ENCODE measurements at places on chromosomes 3 and 15.
A peak's percentile ranks its signal among the peaks of the same experiment; 100 is the strongest.

DNA sequence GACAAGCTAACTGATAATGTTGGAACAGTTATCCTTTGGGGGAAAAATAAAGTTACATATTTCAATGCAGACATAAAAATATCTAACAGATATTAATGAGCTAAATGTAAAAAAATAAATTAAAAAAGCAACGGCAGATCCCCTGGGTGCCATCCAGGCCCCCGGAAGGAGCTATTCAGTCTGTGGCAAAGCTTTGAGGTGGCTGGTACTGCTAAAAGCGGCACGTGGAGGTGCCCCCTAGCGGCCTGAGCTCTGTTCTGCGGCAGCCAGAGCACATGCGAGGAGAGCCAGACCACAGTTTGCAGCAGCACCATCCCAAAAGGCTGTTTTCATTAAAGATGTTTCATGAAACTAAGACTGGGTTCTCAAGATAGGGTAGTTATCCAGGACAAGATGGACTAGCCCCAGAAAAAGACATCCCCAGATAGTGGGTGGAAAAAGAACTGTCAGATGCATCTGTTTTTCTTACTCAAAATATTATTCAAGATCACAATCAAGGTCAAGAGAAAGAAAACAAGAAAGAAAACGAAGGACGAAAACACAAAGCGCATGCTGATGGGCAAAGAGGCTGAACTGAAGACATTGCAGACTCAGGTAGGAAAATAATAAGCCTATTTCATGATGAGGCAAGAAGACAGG, 18.7 kb downstream of the AP3S2 start:
- DNase-seq, result peak; percentile 56

DNA sequence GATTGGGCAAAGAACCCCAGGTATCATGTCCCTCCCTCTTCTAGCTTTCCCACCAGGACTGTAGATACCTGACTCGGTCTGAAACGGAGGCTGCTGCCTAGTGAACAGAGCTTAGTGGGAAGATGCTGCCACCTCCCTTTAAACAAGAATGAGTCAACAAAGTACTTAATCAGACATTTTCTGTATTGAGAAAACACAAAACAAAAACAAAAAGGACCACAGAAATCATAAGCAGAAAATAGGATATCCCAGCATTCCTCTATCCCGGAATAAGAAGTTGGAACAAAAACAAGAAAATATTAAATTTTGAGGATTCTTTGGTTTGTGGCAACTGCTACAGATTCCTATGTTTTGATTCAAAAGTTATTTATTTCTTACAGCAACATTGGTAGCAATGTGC, 51.7 kb upstream of the COL8A1 start:
- DNase-seq, result no peak

DNA sequence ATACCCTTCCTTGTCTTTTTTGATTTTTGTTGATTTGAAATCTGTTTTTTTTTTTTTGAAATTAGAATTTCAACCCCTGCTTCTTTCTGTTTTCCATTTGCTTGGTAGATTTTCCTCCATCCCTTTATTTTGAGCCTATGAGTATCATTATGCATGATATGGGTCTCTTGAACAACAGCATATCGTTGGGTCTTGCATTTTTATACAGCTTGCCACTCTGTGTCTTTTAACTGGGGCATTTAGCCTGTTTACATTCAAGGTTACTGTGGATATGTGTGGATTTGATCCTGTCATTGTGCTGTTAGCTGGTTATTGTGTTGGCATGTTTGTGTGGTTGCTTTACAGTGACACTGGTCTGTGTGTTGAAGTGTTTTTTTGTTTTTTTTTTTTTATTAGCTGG, 99.7 kb upstream of the P3H2 start:
- no peak for DNase-seq

DNA sequence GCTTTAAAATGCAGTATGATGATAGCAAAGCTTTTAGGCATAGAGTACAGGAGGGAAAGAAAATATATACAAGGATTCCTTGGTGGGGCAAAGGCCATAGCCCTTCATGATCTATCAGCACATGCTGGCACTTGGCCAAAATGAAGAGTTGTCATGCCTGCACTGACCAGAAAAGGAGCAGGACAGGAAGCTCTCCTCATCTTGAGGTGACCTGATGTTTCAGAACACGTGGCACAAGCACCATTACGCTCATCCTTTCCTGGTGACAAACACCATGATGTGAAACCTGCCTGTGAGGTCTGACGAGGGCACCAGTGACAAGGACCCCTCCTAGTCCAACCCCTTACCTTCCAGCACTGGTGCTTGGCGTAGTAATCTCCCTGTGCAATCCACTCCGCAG, 77.9 kb upstream of the DCLK3 start:
- DNase-seq, result no peak

- DNase-seq, result no peak
Observed at GRCh38 chr15:69149163-69149562, 11.3 kb upstream of the GLCE start.

GRCh38 chr15:47887241-47887800, 170.0 kb downstream of the SEMA6D start:
- DNase-seq, result no peak

- DNase-seq, result peak; percentile 56
Observed at GRCh38 chr15:96585484-96586386, 255.2 kb downstream of the NR2F2 start.

DNA sequence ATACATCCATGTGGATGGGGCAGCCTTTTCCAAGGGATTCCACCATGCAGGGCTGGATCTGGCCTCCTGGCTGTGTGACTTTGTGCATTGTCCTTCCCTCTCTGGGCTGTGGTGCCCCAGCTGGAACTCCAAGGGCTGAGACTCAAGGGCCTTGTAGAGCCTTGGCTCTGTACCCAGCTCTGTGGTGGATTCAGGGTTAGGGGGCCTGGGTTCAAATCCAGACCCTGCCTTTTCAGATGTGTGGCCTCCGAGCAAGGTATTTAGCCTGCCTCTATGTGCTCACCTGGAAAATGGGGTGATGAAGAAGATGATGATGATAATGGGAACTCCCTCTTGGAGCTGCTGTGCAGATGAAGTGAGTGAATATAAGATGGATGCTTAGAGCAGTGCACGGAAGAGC, 161.9 kb downstream of the WNT7A start:
- no peak for DNase-seq

DNA sequence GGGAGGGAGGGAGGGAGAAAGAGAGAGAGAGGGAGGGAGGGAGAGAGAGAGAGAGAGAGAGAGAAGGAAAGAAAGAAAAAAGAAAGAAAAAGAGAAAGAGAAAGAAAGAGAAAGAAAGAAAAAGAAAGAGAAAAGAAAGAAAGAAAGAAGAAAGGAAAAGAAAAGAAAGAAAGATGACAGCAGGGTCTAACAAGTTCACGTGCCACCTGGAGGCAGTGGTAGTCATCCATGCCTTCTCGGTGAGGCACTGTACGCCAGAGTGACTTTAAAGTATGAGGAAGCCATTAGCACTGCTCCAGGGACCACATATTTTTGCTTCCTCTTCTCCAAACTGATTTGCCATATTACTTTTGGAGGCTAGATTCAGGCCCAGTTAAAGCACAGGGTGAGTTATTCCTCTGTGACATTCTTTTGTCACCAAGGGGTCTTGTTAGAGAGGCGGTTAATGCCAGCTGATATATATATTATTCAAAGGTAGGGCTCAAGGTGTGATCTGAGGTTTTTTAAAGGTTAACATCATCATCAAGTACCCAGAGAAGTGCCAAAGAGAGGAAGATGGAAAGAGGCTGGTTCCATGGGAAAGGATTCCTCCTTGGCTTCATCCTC, at the start of gene HTR3D:
Gene HTR3D, plus strand, starts transcription at position 556 of the 606 bp plus-strand sequence. Its CDS starts 0 bp downstream, at position 556.
- DNase-seq, result no peak

DNA sequence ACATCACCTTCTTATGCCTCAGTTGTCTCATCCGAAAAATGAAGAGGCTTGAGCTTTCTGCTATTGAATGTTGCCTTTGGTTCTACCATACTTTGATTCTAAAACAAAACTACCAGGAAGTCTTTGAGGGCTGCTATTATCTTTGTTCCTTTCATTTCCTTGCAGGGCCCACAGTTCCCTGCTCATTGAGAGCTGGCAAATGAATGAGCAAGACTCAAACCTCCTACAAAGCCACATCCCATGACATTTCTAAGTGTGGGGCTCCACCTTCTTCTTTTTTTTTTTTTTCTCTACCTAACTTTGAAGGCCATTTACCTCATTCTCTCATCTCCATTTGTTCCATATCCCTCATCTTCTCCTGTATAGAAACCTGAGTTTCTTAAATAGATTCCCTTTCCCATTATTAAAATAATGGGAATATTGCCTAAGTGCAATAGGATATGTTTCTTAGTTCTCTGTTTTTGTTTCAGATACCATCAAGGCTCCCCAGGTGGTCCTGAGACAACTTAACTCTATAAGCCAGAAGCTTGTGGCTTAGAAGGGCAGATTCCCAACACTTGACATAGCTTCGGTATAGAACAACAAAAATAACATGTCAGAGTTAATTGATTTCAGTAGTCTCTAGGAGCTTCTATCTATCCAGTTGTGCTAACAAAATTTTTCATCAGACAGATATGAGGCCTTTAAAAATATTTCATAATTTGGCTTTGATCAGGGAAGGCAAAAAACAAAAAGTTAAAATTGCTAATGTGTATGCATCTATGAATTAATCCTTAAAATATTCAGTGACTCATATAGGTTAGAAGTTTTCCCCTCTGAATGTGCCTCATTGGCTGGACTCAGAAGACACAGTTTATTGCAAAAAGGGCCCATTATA, 951.6 kb downstream of the TUSC7 start:
- DNase-seq, result no peak

GRCh38 chr15:70063980-70064379, 33.7 kb downstream of the TLE3 start:
- no peak for DNase-seq

- DNase-seq, result no peak
Observed at GRCh38 chr3:73084170-73084569, 22.7 kb downstream of the EBLN2 start.

GRCh38 chr3:42979044-42979972, at the start of gene GASK1A:
GASK1A (plus strand) TSS chr3:42979311; CDS start chr3:42979643, 332 bp downstream.
- peak; percentile 76 for DNase-seq

DNA sequence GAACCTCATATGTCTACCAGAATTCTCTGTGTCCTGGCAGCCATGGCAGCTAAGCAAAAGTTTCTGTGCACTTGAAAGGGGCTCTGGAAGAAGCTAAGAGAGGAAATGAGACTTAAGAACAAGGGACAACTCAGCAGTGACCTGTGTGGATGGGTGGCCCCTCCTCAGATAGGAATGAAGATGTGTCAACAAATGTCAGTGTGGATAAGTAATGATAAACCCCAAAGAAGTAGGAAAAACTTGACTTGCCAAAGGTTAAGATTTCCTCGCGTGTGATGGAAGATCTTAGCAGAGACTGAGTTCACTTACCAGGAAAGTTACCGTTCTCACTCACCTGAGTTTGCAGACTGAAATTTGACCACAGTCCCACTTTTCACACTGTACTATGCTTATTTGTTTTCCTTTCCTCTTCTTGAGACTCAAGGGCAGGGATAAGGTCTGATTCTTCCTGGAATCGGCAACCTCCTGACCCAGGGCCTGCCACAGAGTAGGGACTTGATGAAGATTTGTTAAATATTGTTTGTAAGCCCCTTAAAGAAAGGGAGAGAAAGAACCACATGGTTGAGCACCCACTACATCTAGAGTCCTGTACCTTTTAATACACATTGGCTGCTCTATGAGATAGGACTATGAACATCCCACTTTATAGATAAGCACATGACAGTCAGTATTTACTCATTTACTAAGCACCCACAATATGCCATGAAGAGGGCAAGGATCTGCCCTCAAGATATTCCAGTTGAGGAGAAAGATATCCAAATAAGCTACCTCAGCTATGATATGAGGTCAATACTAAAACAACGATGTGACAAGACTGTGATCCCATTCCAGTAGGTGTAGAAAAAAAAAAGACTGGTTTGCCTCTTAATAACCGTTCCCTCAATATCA, 7.3 kb upstream of the HRH1 start:
- DNase-seq, result no peak

GRCh38 chr15:76184650-76185035, 124.9 kb downstream of the TMEM266 start:
- DNase-seq, result no peak

- DNase-seq, result no peak
Observed at GRCh38 chr15:64429448-64429847, 30.9 kb upstream of the ZNF609 start.

DNA sequence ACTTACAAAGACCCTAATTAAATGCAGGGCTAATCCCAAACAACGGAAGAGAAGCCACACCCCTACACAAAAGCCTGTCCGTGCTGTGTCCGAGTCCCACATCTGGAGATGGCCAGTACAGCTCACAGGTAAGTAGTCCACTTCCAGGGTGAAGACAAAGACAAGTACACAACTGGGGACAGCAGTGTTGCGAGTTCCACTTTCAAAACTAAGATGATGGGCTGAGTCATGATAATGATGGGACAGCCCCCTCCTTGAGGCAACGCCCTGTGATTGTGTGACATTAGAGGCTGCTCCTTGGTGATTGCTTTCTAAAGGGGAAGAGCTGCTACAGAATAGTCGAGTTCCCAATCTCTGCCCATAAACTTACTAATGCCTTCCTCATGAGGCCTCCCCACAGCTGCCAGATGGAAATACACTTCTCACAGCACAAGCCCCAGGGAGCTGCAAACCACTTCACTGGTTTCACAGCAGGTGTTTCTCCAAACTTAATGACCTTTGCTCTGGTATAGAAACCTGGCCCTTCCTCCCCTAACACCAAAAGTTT, 27.6 kb downstream of the RFT1 start:
- DNase-seq, result peak; percentile 92

DNA sequence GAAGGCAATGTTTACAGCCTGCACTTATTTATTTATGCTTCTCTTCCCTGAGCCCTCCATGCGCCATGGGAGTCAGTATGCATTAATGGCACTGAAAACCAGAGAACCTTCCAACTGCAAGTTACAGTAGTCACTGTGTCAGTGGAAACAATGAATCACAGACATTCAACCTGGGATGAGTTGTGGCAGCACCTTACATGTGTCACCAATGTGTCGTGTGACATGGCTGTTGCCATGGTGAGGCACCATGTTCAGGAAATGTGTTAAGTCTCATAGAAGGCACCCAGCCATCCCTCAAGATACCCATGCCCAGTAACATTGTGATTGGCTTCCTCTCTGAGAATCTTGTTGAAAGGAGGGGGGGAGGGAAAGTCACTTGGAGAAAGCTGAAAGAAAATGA, 105.0 kb downstream of the FOXP1 start:
- DNase-seq, result no peak

DNA sequence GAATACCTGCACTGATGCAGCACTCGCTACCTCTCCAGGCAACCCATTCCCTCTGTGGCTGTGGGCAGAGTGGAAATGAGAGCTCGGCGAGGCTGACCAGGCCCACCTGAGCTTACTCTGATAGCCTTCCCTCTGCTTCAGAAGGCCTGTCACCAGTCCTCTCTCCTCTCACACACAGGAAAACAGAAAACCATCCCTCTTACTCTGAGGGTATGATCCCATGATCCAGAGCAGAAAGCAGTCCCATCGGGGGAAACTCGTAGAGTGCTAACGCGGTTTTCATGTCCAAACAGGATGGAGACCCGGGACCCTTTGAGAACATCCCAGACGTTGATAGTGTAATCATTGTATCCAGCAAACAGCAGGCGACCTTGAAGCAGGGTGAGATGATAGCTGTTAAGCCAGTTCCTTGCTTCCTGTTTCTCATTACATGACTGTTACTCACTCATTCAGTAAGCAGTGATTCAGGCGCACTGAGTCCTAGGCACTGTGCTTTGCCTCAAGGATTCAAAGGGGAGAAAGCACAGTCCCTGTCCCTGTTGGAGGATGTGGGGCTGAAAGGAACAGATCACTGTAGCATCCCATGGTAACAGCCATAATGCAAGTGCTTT, 11.8 kb upstream of the BCL2L10 start:
- peak; percentile 55 for DNase-seq

GRCh38 chr15:85963262-85963760, 116.4 kb upstream of the AGBL1 start:
- DNase-seq, result no peak

- DNase-seq, result no peak
Observed at GRCh38 chr3:133706033-133706432, 40.2 kb upstream of the TF start.
